ENCODE measurements at places on chromosomes 13 and 19.
A peak's percentile ranks its signal among the peaks of the same experiment; 100 is the strongest.

- DNase-seq, result no peak
These were observed 6.0 kb downstream of the PCDH8 start for GRCh38 chr13:52842441-52842840.

- no peak for DNase-seq
These were observed 31.3 kb upstream of the RGCC start for GRCh38 chr13:41426047-41426446.

GRCh38 chr13:77377016-77377415 lies 50.1 kb upstream of the MYCBP2 start:
- no peak for DNase-seq

GRCh38 chr13:81021284-81021840 lies 680.4 kb upstream of the SPRY2 start:
- DNase-seq, result no peak

- DNase-seq, result no peak
These were observed 1.2 kb upstream of the NUMBL start for GRCh38 chr19:40691421-40692211.

DNA sequence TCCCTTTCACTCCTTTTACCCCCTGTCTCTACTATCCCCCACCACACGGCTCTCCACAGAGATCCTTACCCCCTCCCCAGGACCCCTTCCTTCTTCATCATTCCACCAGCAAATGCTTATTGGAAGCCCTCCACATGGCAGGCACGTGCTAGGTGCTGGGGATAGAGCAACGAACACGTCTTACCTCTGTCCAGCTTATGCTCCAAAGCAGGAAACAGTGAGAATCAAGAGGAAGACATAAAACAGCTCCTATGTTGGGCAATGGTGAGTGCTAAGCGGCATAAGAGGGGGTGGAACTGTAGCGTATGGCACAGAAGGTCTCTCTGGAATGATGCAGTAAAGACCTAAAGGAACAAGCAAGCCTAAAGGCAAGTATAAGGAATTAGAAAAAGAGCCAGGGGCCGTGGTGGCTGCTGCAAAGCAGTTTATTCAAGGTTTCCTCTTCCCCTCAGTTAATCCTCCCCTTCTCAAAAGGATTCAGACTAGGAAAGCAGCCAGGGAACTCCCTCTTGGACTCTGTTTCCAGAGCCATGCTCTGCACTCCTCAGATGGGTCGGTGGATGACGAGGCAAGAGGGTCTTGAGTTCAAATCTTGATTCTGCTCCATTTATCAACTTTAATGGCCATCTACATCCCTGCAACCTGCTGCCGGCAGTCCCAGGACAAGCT lies 289.4 kb downstream of the FOXO1 start:
- no peak for DNase-seq

- DNase-seq, result no peak
These were observed at the start of gene VSTM2B for GRCh38 chr19:29525901-29526729. Gene VSTM2B (plus strand): TSS chr19:29525994. CDS start chr19:29526584, 590 bp downstream.

- no peak for DNase-seq
These were observed 31.4 kb downstream of the SCGB2B2 start for GRCh38 chr19:34645551-34645950.

DNA sequence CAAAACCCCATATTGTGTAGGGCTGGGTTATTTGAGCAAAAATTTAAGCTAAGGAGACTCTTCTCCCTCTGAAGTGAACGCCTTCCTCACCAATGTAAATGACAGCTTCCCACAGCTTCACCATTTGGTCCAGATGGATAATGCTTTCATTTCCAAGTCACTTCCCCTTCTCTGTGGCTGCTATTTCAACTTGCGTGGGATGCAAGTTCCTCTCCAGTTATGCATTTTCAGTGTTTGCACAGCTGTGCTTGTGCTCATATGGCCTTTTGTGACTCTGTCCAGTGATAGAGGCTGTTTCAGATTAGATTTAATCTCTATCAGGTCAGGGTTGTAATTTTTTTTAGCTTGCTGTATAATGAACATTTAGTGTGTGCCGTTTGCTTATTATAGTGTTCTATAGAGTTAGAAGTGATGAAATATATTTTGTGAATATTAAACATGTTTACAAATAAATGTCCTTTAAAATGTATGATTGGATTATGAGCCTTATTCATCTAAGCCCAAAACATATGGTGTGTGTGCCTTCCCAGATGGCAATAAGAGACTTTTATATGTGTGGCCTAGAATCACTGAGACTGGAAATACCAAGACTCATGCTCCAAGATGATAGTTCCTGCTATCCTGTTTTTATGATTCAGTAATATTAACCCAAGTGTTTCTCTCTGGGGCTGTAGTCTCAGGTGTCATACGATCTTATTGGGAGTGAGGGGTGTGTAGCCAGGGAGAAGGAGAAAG lies 86.6 kb downstream of the TNFRSF19 start:
- DNase-seq, result no peak

GRCh38 chr13:113796964-113797676 lies 38.1 kb downstream of the TMEM255B start:
- DNase-seq, result no peak

DNA sequence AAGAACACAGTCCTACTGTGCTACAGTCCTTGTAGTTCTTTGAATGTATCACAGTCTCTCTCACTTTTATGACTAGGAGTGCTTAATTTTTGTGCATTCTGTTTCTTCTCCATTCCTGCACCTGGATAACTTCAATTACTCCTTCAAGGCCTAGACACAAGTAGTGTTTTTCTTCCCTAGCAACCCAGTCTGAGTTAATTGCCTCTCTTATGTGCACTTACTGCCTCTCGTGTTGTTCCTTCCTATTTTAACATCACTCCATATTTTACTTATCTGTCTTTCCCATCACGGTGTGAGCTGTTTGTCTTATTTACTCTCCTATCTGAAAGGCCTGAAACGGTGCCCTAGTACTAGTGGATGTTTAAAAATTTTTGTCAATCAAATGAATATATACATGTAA lies 101.5 kb downstream of the HS6ST3 start:
- DNase-seq, result no peak

- DNase-seq, result no peak
These were observed 16.7 kb downstream of the TSKS start for GRCh38 chr19:49746206-49746958.

DNA sequence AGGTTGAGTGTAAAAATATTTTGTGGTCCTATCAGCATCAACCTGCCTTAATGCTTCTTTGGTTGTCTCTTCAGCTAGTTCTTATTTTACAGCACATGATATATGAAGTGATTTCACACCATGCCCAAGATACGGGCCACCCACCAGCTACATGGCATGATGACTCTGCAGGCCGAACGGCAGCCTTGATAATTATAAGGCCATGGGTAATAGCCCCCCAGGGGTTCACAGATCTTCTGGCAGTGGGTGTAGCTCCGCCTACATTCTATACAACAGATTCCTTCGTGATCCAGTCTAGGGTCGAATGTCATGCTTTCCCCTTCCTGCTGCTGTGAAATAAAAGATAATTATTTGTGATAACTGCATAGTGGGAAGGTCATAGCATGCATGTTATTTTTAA lies 36.1 kb downstream of the CNMD start:
- DNase-seq, result no peak

GRCh38 chr19:46849610-46850009 lies 1.0 kb downstream of the AP2S1 start:
- no peak for DNase-seq

DNA sequence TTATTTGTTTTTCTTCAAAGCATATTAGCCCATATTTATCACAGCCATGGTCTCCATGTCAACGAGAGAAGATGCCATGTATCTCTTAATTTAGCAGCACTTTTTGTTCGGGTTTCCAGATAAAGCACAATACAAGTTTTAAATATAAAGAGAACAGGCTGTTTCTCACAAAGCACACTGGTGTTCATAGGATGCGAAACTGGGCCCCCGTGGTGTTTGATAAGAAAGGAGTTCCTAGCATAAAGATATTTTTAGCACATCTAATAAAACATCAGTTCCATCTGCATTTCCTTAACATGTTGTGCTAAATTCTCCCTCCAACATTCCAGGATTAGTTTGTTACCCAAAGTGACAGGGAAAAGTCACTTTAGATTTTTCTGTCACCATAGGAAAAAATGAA lies 72.4 kb upstream of the EDNRB start:
- no peak for DNase-seq

GRCh38 chr13:112454648-112455334 lies 78.6 kb downstream of the SPACA7 start:
- no peak for DNase-seq

DNA sequence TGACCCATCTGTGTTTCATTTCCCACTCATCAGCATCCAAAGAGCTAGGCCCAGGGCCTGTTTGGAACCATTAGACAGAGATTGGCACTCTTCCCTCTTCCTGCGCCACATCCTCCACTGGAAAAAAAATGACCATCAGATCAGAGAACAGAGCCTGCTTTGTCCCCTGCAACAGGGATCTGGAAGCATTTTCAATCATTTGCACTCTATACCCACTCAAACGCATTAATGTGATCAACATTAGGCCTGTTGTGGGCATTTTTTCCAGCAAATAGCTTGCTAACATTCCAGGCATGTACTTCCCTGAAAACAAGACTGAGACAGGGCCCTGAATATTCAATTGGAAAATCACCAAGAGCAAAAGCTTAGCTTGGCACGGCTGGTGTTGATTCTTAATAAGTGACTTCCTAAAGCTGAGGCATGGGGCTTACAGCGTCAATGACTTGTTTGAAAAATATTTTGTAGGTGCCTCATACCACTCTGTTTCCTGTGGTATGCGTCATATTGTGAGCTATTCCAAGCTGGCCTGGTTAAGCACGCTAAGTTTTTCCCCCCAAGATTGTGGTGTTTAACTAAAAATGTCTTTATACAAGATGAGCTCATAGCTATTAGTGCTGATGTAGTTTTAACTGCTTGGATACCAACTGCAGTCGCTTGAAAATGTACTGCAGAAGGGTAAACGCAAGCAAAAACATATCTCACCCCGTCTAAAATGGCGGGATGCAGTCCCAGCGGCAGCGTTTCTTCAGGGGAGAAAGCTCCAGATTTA lies 404.4 kb downstream of the SPRY2 start:
- no peak for DNase-seq

- DNase-seq, result no peak
These were observed 9.3 kb upstream of the CALM3 start for GRCh38 chr19:46591870-46592269.

GRCh38 chr19:7636691-7637373 lies at the start of gene STXBP2:
Gene STXBP2 (plus strand): TSS chr19:7637110. CDS start chr19:7637150, 40 bp downstream.
- DNase-seq, result peak; percentile 95

DNA sequence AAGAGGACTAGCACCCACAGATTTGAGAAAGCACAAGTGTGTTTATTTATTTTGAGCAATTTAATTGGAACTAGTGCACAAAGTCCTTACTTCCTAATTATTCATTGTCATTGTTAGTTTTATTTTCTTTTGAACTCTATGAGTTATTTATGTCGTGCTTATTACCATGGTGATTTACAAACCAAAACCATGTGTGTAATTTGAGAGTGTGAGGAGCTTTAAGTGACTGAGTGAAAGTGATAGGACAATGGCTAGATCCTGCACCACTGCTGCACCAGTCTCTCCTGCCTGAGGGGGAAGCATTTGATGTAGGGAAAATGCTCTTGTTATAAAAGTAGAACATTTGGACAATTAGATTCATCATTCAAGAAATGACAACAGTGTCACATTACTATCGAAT lies 172.3 kb upstream of the KLF12 start:
- no peak for DNase-seq

DNA sequence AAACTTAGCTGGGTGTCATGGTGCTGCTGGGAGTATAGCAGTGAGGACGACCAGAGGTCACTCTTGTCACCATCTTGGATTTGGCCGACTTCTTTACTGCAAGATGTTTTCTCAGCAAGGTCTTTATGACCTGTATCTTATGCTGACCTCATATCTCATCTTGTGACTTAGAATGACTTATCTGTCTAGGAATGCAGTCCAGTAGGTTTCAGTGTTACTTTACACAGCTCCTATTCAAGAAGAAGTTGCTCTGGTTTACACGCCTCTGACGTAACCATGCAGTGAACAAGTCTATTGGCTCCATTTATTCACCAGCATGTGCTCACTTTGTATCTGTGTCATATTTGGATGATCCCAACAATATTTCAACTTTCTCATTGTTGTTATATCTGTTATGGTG lies 26.7 kb downstream of the ZNF850 start:
- DNase-seq, result no peak

DNA sequence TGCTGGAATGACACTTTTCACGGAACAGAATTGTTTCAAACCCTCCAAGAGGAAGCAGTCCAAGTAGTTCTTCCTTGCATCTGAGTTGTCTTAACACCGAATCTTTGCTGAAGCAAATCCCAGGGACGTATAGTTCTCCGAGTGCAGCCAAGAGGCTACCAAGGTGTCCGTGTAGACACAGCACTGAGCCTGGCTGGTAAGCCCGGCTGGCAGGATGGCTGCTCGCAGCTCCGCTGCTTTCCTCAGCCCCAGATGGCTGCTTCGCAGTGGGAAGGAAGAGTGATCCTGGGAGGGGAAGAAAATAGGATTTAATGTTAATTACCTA lies 105.0 kb downstream of the SLC7A1 start:
- DNase-seq, result no peak

DNA sequence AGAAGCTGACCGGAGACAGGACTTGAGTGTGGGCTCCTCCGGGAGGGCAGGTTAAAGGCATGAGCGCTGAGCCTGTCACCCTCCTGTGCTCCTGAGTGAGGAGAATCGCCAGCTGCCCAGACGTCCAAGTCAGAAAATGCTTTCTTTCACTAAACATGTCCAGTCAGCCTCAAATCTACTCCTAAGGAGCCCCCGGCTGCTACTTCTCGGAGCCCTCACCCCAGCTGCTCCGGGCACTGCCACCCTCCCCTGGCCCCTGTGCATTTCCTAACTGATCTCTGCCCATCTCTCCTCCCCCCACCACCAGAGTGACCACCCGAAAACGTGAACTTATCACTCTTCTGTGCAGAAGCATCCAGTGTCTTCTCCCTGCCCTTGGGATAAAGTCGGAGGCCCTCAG lies 277.5 kb upstream of the SOX1 start:
- DNase-seq, result no peak

- DNase-seq, result no peak
These were observed 346.6 kb downstream of the TSHZ3 start for GRCh38 chr19:31002518-31003244.

- no peak for DNase-seq
These were observed at the start of gene CLIP3 for GRCh38 chr19:36032251-36033104. Gene CLIP3 (minus strand): TSS chr19:36032873. CDS start chr19:36032357, 516 bp downstream.

GRCh38 chr13:85386424-85386823 lies 412.8 kb downstream of the SLITRK6 start:
- no peak for DNase-seq

- DNase-seq, result no peak
These were observed 1261.3 kb upstream of the SPRY2 start for GRCh38 chr13:81602241-81602640.

DNA sequence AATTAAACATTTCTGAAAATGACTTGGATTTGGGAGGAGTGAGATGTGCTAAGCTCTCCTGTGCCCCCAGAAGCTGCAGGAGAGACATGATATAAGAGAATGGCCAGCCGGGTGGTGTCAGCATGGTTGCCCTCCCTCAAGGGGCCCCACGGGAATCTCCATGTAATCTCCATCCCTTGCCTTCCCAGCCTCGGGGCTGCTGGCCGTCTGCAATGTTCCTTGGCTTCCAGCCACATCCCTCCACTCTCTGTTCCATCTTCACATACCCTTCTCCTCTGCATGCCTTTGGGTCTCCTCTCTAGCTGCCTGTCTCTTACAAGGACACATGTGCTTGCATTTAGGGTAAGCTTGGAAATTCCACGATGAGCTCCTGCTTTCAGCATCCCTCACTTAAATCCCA lies 172.0 kb downstream of the TSHZ3 start:
- DNase-seq, result no peak
